GM10248 (cell line): ENCODE measurements at places on chromosomes 4 and X.

- no peak for DNase-seq
Observed at GRCh38 chr4:10983885-10984640, 299.5 kb upstream of the CLNK start.

DNA sequence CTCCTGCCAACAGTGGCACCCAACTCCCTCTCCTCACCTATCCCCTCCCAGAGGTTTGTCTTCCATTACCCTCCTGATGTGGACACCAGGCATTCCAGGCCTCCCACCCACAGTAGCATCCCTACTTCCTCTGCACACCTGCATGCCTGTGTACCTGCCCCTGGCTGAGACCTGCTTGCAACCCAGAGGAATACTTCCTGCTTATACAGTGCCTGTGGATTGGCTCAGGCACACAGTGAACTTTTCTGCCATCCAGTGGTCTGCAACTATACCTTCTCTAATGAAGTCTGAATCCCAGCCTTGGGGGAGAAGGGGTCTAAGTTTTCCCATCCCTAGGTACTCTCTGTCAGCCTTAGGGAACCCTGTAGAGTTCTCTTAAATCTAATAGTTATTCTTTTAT is 169.9 kb downstream of the IQCM start:
- DNase-seq, result no peak

- no peak for DNase-seq
Observed at GRCh38 chr4:17510582-17510981, 1.3 kb downstream of the QDPR start.

DNA sequence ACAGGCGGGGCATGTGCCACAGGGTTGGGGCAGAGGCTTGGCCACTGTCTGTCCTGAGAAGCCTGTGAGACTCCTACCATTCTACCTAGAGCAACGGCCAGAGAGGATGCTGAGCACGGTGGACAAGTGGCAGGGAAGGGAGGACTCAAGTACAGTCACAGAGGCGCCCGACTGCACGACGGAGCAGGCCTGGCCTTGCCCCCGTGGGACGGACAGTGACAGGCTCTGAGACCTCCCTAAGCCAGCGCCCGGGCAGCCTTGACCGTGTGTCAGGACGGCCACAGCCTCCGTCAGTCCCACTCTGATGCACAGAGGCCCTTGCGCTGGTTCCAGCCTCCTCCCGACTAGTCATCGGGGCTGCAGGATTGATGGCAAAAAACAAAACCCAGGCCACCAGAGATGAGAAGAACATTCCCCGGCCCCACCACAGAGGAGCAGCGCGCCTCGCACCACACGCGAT is 36.7 kb upstream of the MXD4 start:
- no peak for DNase-seq

DNA sequence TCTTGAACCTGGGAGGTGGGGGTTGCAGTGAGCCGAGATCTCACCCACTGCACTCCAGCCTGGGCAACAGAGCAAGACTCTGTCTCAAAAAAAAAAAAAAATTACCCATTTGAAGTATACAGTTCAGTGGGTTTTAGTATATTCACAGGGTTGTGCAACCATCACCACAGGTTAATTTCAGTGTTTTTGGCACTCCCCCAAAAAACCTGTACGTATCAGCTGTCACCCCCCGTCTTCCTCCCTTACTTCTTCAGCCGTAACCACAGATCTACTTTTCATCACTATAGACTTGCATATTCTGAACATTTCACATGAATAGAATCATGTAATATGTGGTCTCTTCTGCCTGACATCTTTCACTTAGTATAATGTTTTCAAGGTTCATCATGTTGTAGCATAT is 11.7 kb upstream of the PTTG2 start:
- DNase-seq, result no peak

- no peak for DNase-seq
Observed at GRCh38 chr4:107616838-107617389, 103.1 kb downstream of the PAPSS1 start.

DNA sequence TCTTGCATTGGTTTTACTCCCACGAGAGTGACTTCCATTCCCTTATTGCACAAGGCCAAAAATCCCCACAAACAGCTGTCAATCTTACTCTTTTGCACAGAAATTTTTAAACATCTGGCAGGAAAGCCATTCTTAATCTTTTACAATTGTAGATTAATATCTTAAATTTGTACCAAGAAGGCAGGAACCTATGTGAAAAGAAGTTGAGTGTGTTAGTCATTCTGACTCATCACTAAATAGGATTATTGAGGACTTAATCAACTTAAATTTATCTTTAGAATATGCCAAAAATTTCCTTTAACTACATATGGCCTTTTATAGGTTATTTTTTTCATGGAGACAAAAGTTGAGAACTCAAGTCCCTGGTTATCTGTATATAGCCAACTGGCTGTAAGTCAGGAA is 49.0 kb upstream of the VEGFC start:
- DNase-seq, result no peak

GRCh38 chrX:110317820-110318663 is at the start of gene AMMECR1:
Gene AMMECR1, minus strand, starts transcription at chrX:110318085. Its CDS starts 14 bp downstream, at chrX:110318071.
- DNase-seq, result peak; percentile 76

- DNase-seq, result no peak
Observed at GRCh38 chrX:470686-471085, 84.0 kb upstream of the PPP2R3B start.

- peak; percentile 8 for DNase-seq
Observed at GRCh38 chr4:73434311-73434710, 1.7 kb upstream of the AFP start.

- no peak for DNase-seq
Observed at GRCh38 chrX:22139822-22140221, 107.7 kb downstream of the PHEX start.

DNA sequence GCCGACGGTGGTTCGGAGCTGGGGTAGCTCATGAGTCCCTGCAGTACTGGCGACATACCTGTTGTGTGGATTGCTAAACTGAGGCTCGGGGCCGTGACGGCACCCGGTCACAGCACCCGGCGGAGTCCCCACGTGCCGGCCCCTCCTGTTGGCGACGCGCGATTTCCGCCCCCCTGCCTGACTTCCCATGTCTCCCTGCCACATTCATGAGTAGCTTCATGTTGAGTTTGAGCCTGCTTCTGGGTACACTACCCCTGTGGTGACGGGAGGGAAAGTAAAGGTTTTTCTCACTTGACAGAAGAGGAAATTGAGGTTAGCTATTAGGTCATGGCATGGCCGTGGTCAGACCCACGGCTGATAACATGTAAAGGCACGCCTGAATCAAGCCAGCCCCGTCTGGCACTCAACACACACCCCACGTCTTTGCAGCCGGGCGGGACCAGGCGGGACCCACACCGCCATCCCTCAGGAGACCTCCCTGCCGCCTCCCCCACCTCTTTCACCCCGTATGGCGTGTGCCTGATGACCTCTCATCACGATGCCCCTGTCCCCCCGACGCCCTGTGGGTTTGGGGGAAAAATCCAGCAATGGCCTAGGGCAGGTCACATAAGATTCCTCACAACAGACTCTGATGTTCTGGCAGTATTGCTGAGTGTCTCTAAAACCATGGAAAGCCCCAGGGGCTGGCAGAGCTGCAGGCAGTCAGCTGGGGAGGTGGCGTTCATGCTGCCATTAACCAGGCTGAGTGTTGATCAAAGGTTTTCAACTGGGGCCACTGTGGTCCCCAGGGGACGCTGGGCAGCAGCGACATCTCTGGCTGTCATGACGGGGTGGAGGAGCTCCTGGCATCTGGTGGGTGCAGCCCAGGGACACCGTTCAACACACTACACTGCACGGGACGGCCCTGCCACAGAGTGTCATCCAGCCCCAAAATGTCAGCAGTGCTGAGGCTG is 29.2 kb downstream of the P2RY8 start:
- DNase-seq, result peak; percentile 70

- no peak for DNase-seq
Observed at GRCh38 chr4:141220271-141220670, 424 bp upstream of the ZNF330 start.

DNA sequence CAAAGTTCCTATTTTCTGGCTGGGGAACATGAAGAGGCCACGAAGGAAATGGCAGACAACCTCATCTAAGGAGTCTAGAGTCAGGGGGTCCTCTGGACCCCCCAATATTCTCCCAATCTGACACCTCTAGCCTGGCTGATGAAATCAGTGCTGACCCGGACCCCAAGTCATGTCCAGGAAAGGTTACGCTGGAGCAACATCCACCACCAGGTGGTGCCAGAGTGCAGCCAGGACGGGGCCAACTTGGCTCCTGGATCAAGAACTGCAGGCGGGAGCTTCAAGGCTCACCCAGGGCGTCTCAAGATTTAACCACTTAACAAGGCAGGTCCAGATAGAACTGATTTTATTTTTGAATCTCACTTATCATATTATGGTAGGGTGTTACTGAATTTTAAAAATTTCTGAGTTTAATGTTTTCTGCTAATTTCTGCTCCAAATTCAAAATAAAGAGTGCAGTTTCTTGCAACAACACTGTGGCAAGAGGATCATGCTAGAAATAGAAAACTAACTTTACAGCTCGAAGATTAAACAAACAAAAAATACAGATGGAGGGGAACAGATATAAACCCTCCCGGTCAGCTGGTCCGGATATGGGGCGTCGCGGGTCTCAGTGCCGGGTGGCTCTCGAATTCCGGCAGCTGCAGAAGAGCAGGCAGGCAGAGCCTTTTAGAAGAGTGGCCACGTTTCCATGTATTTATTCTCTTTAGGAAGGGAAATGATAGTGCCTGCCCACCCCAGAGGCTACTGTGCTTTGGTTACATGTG is 135.5 kb downstream of the AFAP1 start:
- DNase-seq, result peak; percentile 85

- no peak for DNase-seq
Observed at GRCh38 chr4:6152869-6153705, 47.3 kb downstream of the JAKMIP1 start.

DNA sequence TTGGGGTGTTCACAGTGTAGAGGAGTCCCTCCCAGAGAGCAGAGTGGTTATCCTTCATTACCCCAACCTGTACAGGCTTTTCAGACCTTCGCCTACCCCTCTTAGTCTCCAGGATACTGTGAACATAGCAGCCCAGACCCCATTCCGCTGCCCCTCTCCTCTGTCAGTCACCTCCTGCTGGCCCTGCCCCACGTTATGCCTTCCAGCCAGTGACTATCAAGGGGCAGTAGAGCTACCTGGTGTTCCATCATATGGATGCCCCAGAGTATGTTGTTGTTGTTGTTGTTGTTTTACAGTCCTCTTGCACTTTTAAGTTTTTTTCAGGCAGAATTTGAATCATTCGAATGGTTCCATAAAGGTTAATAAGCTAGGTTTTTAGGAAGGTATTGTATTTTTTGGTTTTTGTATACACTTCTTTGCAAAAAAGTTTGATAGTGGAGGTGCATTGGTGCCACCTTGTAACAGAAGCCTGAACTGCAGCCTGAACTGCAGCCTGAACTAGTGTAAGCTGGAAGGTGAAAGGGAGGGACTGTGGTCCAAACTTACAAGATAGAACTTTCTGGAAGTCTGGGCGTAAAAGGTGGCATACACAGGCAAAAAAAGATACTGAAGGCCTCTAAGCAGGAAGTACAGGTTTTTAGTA is 101.4 kb upstream of the RAB40AL start:
- no peak for DNase-seq

DNA sequence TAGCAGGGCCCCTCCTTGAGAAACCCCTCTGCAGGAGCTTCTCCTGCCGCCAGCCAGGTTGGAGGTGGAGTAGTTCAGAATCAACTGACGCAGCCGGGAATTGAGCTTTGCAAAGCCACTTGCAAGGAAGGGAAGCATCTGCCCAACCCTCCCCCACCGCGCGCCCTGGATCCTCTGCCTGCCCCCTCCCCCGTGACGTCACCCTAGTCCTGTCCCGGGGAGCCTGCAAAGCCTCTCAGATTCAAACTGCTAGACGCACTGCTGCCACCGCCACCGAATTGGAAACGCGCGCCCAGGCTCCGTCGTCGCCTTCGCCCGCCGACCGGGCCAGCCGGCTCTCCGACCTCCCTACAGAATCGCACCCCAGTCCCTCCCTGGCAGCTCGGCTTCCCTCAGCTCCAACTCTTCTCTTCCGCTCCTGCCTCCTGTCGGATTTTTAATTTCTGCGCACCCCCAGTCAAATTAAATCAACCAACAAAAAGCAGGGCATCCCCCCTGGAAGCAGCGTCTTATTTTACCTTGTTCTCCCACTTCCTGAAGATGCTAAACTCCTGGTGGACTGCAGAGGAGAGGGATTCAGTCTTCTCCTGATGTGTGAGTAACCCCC is 3.8 kb downstream of the SLITRK2 start:
- DNase-seq, result peak; percentile 5

DNA sequence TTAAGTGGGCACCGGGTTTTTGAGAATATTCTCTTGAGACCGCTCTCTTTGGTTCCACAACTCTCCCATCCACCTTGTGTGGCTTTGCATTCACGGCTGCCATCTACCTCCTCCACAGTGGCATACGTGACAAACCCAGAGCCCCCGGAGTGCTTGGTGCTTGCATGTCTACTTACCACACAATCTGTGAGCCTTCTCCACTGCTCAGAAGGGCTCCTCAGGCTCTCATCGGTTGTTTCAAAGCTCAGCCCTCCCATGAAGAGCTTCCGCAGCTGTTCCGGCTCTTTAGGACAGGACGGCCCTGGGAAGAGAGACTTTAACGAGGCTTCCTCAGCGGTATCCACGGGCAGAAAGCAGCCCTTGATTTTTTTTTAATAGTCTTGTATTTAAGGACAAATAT is 167.6 kb upstream of the ANK2 start:
- no peak for DNase-seq
